ENCODE measurements at places on chromosomes 1 and 21. TPM values are rescaled to one million over a fixed set of nuclear protein-coding genes. Genes with fewer than 3 reads are reported as not detected.

The TNFRSF9 gene
- total RNA-seq = not detected

The ALG6 gene
- total RNA-seq = 13.0 TPM

The STPG1 gene
- 4.2 TPM for total RNA-seq

The ARHGEF11 gene
- 29.2 TPM for total RNA-seq

The CFHR1 gene
- not detected for total RNA-seq

The CPLANE2 gene
- total RNA-seq = 1.2 TPM

The PRR9 gene
- not detected for total RNA-seq

The NIT1 gene
- total RNA-seq = 31.7 TPM

The SAMSN1 gene
- 6.4 TPM for total RNA-seq

The CSF3R gene
- total RNA-seq = 8.8 TPM
